ENCODE measurements at places on chromosomes 11 and 22.
A peak's percentile ranks its signal among the peaks of the same experiment; 100 is the strongest.

DNA sequence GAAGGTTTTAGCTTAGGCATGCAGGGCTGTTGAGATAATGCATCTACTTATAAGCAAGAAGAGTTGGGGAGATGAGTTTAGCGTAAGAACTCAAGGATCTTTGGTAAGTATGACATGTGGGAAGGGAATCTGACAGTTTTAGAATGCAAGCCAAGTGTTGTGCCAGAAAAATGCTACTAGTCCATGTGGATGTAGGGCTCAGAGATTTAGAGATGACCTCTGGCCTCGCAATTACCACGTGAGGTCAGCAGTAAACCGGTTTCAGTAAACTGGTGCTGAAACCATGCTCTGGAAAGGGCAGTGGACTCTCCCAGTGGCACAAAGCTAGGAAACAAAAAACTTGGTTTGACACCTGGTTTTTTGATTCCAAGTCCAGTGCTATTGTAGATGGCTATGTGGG is 18.9 kb downstream of the MRPL16 start:
- no peak for DNase-seq

GRCh38 chr22:48359613-48359965 is 1468.1 kb downstream of the BRD1 start:
- DNase-seq: no peak

DNA sequence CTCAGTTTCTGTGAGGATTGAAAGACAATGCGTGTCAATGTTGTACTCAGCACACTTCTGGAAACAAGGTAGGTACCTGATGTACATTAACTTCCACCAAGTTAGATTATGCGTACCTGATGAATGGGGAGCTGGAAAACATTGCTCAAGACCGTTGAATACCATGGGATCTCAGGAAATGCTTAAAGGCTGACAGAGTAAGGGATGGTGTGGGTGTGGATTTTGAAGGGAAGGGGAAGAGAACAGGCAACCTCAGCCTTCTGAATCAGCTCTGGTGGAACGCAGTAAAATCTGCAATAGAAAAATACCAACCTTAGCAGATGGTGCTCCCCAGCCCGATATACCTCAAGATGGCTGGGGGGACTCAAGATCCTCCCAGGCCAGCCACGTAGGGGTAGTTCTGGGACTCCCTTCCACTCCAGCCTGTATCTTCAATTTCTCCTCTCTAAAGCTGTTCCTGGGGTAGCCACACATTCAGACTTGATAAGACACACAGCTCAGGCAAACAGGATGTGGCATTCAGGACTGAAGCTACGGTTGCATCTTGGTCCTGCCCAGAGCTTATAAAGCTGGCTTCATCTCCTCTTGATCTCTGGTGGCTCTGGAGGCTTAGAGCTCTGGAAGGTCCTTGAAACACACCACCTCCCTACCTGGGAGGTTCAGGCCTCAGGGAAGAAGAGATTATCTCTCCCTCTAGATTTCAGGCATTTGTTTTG is 111.8 kb downstream of the CTNND1 start:
- DNase-seq: no peak

GRCh38 chr11:43581370-43582023 is 99.0 kb upstream of the HSD17B12 start:
- DNase-seq: no peak

GRCh38 chr11:81970886-81971285 is 762.8 kb downstream of the FAM181B start:
- DNase-seq: no peak

- DNase-seq: no peak
Observed at GRCh38 chr22:20565079-20565734, 57.8 kb downstream of the MED15 start.

- DNase-seq: no peak
Observed at GRCh38 chr11:46601129-46601528, 7.3 kb upstream of the AMBRA1 start.

DNA sequence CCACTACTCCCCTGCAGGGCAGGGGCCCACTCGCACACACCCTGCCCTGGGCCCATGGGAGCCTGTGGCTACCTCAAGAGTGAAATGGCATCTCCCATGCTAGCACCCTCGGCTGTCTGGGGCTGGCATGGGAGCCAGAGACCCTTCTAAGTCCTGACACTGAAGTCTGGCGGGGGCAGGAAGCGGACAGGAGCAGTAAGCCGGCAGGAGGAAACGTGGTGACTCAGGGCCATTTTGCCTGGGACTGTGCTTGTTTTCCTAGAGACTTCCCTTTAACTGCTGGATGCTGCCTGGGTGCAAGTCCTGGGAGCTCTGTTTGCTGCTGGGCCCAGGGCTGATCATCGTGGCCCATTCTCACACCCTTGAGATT is 16.8 kb downstream of the RELT start:
- DNase-seq: no peak

GRCh38 chr11:72684236-72684912 is 10.2 kb upstream of the PDE2A start:
- peak; percentile 57 for DNase-seq

GRCh38 chr11:130846606-130847005 is 69.7 kb downstream of the SNX19 start:
- peak; percentile 78 for DNase-seq

DNA sequence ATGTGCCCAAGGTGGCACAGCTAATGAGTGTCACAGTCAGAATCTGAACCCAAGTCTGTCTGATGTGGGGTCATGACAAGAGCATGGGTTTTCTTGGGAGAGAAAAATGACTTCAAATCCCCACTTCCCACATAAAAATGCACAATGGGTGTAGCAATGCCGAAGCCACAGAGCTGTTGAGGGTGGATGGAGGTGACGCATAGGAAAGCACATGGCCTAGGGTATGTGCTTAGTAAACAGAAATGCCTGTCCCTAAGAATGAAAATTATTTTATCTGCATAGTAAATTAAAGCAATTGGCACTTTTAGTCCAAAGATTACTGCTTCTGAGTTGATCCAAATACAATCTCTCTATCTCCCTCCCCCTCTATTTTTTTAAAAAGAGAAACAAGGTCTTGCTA is 10.9 kb downstream of the MICAL3 start:
- no peak for DNase-seq

- DNase-seq: no peak
Observed at GRCh38 chr22:47095395-47096122, 333.1 kb downstream of the TBC1D22A start.

GRCh38 chr11:40241524-40242051 is 1217.9 kb downstream of the LRRC4C start:
- DNase-seq: no peak

DNA sequence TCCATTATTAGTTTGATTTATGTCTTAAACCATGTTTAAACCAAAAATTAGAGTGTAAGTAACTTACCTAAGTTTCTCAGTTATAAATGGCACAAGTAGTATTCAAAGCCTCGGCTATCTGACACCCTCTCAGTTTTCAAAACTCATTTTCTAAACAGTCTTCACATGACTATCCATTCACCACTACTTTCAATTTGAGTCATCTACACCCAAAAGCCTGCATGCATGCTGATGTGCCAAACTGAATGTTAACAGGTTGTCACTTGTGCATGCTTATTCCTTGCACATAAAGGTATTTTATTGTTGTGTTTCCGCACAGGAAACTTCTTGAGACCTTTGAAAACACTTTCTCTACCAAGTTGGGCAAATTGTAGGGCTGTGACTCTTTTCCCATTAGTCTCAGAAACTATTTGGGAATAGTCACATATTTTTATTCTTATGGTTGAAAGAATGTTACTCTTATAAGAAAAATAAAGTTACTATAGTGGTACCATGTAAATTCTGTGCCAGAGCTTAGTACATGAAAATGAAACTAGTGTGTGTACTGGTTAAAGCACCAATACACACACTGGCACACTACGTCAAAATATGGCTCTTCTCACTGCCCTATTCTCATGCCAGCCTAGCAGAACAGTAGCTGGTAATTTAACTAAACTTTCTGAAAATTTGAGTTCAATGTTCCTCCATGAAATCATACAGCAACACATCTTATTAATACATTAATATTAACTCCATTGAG is 2.2 kb upstream of the OR51E2 start:
- no peak for DNase-seq

- DNase-seq: no peak
Observed at GRCh38 chr11:95924414-95924760, 480 bp upstream of the MTMR2 start.

- DNase-seq: no peak
Observed at GRCh38 chr11:2189938-2190656, 18.5 kb upstream of the TH start.

- DNase-seq: peak; percentile 56
Observed at GRCh38 chr11:120306519-120307242, 18.4 kb upstream of the TLCD5 start.

GRCh38 chr11:11456866-11457265 is 103.8 kb upstream of the CSNK2A3 start:
- no peak for DNase-seq

GRCh38 chr11:88541006-88541405 is 203.5 kb upstream of the CTSC start:
- no peak for DNase-seq

DNA sequence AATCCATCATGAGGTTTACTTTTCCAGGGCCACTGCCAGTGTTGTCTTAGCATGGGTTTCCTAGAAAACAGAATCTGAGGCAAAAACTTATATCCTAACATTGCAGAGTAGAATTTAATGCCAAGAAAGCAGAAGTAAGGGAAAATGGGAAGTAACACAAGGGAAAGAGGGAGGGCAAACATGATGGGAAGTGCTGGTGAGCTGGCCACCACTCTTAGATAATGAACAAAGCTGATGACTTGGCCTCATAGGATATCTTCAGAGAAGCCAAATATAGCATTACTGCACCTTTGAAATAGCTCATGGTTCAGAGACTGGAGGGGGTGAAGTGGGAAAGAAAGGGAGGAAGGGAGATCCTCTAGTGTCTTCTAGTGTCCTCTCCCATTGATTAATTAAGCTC is 24.8 kb upstream of the CALCB start:
- no peak for DNase-seq

DNA sequence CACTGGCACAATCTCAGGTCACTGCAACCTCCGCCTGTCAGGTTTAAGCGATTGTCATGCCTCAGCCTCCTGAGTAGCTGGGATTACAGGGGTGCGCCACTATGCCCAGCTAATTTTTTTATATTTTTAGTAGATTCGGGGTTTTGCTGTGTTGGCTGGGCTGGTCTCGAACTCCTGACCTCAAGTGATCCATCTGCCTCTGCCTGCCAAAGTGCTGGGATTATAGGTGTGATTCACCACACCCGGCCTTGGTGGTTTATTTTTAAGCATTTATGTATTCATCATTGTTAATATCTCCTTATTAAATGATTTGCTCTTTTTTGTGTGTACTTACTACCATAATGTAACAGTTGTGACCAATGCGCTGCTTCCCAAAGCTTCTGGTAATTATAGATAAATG is 171.7 kb downstream of the DDX10 start:
- no peak for DNase-seq

DNA sequence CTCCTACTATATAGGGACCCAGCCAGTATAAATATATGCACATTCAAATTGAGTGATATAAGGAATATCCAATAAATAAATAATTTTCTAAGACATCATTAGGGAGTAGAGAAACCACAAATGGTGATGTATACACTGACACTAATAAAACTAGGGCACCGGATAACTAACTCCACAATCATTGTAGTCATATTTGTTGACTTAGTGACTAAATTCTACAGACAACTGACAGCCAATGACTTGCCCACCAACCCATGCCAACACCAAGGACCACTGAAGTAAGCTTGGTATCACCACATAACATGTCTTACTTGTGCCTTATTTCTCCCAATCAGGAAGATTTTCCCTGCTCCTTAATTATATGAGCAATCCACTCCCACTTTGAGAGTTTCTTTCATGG is 139.6 kb upstream of the TRPC6 start:
- DNase-seq: no peak

GRCh38 chr11:19617696-19618523 is 94.7 kb upstream of the NAV2 start:
- DNase-seq: no peak

- no peak for DNase-seq
Observed at GRCh38 chr22:21682385-21683175, 16.8 kb downstream of the PPIL2 start.

- DNase-seq: no peak
Observed at GRCh38 chr11:119671561-119672015, 57.4 kb downstream of the NECTIN1 start.

DNA sequence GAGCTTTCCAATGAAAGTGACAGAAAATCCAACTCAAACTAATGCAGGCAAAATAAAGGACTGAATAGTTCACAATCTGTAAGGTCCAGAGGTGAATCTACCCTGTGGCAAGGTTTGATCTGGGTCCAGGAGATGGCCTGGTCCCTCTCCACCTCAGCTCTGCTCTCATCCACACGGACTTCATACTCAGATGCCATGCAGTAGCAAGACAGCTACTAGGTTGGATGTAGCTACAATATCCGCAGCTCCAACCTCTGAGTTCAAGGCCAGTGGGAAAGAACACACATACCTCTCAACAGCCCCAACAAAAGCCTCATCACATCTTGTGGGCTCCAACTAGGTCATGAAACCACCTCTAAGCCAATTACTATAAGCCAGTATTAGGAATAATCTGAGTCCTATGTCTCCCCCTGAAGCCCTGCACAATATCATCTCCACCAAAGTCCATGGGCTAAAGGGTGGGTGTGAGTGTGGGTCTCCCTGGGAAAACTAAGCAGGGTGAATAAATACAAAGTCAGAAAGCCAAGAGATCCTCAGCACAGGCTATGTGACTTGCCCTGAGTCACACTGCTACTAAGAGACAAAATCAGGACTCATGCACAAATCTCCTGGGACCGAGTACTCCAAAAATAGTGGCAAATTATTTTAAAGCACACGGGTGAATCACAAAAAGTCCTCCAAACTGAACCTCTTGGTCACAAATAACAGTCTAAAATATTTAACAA is 78.8 kb downstream of the LARGE1 start:
- no peak for DNase-seq

Data from COLO829 (cell line).